ENCODE measurements at places on chromosomes 11 and 22. TPM values are rescaled to one million over a fixed set of nuclear protein-coding genes. Genes with fewer than 3 reads are reported as not detected.
A peak's percentile ranks its signal among the peaks of the same experiment; 100 is the strongest.

SCGB1A1 gene
- total RNA-seq: not detected

SCARF2 gene
- 23.1 TPM for total RNA-seq

RIMBP3B gene
- 0.63 TPM for total RNA-seq

SLC17A6 gene
- total RNA-seq: 1.4 TPM

SCO2 gene
- 2.3 TPM for total RNA-seq

CDON gene
- total RNA-seq: 21.3 TPM

ZNF215 gene
- total RNA-seq: 11.2 TPM

SERHL2 gene
- total RNA-seq: 0.36 TPM

ILK gene
- 121 TPM for total RNA-seq

DCDC1 gene
- total RNA-seq: 2.6 TPM

PANX1 gene
- total RNA-seq: 42.0 TPM

DGKZ gene
- total RNA-seq: 54.4 TPM

KCNK4 gene
- not detected for total RNA-seq

GAS2L1 gene
- total RNA-seq: 8.9 TPM

DNA sequence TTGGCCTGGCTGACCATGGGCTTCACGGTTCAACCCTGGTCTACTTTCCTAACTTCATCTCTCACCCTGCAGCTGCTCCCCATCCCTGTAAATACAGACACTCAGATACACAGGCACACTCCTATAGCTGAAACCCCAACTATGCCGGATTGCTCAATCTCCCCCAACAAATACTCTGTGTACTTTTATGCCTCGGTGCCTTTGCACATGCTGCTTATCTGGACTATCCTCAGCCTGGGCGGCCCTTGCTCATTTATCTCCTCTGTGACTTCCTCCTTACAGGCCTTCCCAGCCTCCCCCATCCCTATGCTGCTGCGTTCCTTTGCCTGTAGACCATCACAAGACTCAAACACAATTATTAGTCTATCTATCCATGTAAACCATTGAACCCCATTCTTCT lies 76.6 kb downstream of the PKNOX2 start:
- DNase-seq: no peak

DNA sequence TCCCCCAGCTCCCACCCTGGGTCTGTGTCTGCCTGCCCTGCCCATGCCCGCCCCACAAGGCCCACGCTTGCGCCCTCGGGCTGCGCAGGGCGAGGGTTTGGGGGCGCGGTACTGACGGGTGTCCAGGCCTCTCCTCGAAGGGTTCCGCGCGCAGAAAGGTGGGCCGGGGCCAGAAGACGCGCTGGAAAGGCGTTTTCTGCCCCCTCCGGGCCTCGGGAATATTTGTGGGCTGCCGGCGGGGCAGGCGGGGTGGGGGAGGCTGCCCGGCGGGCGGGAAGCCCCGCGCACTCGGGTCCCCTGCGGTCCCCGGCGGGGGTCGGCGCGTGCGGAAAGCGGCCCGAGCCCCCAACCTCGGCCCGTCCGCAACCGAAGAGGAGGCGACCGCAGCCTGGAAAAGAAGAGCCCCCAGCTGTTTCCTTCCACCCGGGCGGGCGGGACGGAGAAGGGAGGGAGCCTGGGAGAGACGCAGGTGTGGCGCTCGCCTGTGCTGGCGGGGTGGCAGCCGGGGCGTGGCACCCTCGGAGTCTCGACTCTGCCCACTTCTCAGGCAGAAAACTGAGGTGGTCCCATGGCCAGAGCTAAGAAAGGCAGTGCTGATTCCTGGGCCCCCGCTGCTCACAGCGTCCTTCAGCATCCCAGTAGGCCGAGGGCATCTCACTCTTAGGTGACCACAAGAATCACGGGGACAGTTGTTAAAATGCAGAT lies 59.0 kb downstream of the THAP12 start:
- DNase-seq: no peak

GRCh38 chr11:77046060-77046501 lies 11.9 kb downstream of the B3GNT6 start:
- DNase-seq: peak; percentile 66

DNA sequence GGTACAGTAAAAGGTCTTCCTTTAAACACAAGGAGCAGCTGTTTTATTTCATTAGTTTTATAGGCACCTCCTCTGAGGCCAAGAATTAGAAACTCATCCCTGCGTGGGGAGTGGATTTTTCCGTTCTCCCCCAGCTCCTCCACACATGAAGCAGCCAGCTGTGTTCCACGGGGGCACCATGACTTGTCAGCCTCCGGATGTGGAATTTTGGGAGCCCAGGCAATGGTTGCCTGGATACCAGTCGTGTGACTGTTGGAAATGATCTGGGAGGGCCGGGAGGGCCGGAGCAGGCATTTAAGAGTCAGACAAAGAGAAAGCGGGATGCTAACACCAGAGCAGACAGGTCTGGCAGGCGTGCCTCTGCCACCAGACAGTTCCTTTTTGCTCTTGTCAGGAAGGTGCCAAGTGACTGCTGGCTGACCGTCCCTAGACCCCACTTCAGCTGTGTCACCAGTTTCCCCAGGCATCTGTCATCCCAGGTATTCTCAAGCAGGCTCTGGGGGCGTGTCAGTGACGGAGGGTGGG lies 15.9 kb upstream of the CDC42EP2 start:
- no peak for DNase-seq

GRCh38 chr22:31227186-31227585 lies 15.1 kb downstream of the LIMK2 start:
- DNase-seq: no peak

- no peak for DNase-seq
Measured at GRCh38 chr11:85961930-85962363, 106.8 kb downstream of the CCDC83 start.

DNA sequence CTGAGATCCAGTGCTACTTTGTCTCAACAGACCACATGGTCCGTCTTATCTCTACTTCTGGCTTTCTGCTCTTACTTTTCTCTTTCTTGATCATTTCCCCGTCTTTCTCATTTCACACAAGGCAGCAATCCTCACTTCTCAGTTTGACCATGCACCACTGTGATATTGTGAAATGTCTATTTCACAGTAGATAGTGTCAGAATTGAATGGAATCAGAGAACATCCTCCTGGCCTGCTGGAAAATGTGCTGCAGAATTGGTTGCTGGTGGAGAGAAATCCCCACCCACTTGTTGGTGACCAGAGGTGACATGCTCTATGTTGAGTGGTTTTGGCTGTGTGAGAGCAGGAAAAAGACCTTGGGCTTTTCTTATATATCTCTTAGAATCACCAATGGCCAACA lies 57.8 kb upstream of the RCN1 start:
- no peak for DNase-seq

- no peak for DNase-seq
Measured at GRCh38 chr11:63639199-63639832, 25.1 kb upstream of the PLAAT3 start.

DNA sequence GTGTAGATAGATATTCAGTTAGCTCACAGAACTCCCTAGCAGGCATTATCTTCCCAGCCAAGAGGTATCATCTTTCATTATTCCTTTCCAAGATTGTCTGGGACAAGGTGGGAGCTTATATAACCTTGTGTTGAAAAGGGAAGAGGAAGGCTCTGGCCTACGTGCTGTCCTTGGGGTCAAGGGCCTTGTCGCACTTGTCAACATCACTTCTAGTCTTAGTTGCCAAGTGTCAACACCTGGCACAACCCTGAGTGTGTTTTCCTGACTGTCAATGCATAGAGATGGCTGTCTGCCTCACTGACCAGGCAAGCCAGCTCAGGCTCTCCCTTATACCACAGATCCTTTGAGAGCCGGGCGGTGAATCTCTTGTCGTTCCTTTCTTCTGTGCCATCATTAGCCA lies 331.9 kb downstream of the CNTN5 start:
- DNase-seq: no peak

- no peak for DNase-seq
Measured at GRCh38 chr22:29674121-29674520, 45.7 kb upstream of the CABP7 start.

- no peak for DNase-seq
Measured at GRCh38 chr11:17591293-17591692, 44.2 kb downstream of the OTOG start.

GRCh38 chr11:95676308-95676707 lies 113.3 kb downstream of the FAM76B start:
- DNase-seq: no peak

DNA sequence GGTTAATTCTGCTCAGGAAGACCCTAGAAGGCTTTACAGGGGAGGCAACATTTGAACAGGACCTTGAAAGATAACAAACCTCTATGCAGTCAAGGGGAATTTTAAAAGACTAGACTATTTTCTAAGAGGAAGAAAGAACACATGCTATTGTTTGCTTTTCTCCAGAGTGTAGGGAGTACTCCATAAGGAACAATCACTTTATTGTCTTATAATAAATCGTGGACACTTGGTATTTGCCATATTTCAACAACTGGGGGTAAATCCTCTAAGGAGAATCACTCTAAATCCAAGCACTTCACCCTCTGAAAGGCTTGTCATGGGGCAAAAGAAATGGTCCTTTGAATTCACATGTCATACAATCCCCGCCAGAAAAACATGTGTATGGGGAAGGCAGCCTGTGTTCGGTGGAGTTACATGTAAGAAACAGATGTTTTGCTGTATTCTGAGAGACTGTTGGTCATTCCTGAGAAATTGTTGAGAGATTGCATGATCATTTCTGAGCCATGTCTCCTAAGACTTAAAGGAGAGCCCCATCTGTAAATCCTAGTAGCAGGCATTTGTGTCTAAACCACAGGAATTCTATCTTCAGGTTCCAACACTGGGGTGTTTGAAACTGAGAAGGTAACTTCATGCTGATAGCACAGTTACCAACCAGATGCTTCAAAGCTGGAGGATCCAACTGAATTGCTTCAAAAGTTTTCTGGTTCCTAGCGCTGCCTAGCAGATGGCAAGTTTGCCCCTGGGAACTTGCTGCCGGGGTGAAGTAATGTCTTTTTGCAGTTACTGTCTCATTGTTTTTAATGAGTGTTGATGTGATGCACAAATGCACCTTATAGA lies 66.8 kb downstream of the FZD4 start:
- DNase-seq: no peak

DNA sequence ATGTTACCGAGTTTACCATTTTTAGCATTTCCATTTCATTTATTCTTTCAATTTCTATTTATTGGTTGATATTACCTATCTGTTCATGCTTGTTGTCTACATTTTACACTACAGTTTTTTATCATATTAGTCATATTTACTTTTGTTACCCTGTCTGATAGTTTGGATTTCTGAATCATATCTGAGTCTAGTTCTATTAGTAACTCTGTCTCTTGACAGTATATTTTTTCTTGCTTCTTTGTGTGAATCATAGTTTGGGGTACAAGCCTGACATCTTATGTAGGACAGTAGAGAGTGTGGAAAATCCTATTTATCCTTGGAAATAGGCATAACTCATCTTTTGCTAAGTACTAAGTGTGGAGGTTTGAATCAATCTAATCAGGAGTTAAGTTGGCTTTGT lies 263.9 kb upstream of the SESN3 start:
- DNase-seq: no peak

DNA sequence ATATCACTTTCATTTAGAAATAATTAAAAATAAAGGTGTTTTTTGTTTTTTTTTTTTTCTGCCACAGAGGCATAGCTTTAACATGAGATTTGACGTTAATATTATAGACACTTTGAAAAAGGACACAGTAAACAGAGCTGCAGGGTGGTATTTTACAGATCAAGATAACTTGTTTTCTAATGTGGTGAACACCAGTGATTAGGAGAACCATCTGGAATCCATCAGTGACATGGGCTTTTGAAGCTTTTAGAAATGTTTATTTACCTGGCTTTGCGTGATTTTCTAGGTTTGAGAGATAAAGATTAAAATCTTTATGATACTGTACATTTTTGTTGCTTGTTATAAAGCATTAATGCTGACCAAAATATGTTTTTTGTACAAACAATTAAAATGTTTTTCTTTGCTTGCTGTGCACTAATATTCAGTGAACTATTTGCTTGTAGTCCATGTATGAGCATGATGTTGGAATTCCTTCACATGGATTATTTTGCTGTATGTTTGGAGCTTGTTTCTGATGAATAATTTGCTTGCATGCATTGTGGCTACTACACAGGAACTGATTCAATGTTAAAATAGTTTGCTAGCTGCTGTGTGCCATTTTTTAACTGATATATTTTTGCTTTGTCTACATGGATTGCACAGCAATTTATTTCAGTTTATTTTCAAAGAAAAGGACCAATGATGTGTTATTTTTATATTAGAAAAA lies 352.1 kb upstream of the NARS2 start:
- DNase-seq: no peak
